ENCODE measurements at places on chromosomes 13 and 19.

DNA sequence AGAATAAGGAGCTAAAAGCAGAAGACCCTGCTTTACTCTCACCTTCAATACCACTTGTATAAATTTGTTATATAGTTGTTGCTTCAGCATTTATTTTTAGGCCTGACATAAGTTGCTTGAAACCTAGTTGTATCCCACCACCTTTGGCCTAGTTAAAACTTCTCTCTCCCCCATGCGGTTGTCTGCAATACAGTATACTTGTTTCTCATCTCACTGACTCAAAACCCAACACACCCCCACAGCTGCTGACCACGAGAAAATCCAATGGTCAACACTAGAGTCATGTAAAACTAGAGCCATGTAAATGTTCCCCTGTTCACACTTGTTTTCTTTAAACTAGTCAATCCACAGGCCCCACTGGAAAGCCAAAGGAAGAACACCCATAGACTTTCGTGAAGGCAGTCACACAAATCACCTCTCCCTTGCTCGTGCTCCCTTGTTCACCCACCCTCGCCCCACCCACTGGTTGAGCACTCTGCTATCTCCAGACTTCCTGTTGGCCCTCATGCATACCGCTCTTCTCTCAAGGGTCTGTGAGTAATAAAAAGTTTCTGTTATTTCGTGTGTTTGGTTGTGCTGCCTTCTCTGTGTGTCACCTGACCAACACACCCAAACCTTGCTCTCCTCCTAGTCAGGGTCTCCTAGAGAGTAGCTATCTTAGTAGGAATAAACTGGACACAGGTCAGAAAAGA lies 12.9 kb upstream of the CCDC169 start:
- no peak for DNase-seq

GRCh38 chr13:111319998-111320911 lies at the start of gene TEX29:
TEX29 (plus strand) TSS chr13:111320642; CDS start chr13:111320891, 249 bp downstream.
- no peak for DNase-seq

DNA sequence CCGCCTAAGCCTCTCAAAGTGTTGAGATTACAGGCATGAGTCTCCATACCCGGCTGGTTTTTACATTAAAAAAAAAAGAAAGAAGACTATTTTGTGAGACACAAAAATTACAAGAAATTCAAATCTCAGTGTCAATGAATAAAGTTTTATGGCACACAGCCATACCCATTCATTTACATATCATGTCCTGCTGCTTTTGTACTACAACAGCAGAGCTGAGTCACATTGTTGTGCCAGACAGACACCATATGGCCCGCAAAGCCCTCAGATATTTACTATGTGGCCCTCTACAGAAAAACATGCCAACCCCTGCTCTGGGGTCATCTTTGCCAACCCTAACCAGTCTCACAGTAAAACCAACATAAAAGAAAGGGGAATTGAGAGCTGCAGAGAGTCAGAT lies 5.3 kb downstream of the SMIM7 start:
- no peak for DNase-seq

DNA sequence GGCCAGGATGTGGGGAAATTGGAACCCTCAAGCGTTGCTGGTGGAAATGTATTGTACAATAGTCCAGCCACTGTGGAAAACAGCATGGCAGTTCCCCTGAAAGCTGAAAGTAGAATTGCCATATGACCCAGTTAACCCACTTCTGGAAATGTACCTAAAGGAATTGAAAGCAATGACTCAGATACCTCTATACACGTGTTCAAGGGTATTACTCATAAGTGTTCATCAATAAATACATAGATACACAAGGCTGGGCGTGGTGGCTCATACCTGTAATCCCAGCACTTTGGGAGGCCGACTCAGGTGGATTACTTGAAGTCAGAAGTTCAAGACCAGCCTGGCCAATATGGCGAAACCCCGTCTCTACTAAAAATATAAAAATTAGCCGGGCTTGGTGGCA lies 71.9 kb upstream of the IRS2 start:
- DNase-seq = no peak

DNA sequence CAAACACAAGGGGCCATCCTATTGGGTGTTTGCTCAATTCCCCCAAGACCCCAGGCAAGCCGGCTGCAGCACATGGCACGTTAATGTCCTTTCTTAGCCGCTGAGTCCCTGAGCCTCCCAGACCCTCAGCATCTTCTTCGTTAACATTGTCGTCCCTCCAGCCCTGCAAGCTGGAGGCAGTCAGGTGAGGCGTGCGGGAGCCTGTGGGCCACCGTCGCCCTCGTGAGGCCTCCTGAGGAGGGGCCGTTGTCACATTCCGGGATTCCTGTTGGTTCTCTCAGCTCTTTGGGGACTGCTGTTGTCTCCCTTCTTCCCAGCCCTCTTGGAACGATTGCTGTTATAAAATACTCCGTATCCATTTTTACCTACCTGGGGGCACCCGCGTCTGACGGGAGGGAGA lies 140.6 kb downstream of the KDM4B start:
- DNase-seq = no peak

DNA sequence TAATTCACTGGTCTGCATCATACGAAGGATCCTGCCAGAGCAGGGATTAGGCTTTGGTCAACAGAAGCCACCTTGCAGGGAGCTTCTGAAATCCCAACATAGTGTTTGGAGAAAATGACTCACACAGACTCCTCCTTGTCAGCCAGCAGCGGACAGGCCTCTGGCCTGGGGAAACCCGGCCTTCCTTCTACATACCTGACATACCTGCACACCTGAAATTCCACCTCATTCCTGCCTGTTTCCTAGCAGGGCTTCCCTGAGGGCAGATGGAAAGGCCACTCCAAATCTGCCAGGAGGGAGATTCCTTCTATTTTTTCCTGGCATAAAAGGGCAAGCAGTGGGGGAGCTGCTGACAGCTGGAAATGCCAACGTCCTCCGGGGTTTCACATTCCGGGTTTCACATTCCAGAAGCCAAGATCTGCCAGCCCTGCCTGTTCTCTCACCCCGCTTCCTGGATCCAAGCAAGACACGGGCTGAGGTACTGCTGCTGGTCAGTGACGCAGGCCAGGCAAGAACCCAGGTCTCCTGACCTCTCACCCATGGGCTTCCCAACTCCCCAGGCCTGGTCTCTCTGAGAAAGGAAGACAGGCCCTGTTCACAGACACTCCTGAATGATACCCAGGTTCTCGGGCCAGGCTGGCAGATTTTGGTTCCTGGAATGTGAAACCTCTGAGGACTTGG lies 18.2 kb upstream of the IGFL1 start:
- no peak for DNase-seq

DNA sequence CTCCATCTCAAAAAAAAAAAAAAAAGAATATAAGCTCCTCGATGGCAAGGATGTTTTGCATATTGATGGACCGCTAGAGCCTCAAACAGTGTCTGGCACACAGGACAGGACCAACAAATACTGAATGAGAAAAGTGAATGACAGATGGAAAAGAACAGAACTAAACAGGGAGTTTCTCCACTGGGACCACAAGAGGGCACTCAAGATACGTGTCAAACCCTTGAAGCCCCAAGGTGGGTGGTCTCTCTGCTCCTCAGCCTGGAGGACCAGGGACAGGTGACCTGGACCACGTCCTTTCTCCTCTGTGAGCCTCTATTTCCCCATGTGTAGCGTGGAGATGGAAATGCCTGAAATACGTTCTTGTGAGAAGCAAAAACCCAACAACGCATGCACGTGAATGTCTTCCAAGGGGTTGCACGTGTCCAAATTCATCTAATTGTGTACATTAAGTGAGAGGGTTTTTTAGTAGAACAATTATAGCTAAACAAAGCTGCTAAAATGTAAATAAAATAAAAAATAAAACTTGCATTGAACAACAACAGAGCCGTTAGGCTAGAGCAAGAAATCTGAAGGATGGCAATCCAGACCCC lies 5.7 kb upstream of the CDC42EP5 start:
- DNase-seq = peak; percentile 54

GRCh38 chr19:5331790-5332189 lies 8.8 kb downstream of the PTPRS start:
- DNase-seq = no peak

- DNase-seq = no peak
Measured at GRCh38 chr13:53079691-53080090, 51.1 kb downstream of the OLFM4 start.

GRCh38 chr13:89401264-89401675 lies 1730.1 kb downstream of the SLITRK5 start:
- DNase-seq = no peak

- DNase-seq = peak; percentile 90
Measured at GRCh38 chr19:4186087-4186993, 3.9 kb downstream of the ANKRD24 start.

GRCh38 chr13:75739244-75739868 lies 103.2 kb downstream of the LMO7 start:
- DNase-seq = no peak

- no peak for DNase-seq
Measured at GRCh38 chr19:2039089-2039958, 11.7 kb downstream of the MKNK2 start.

- peak; percentile 6 for DNase-seq
Measured at GRCh38 chr13:111909971-111910671, 156.8 kb upstream of the SOX1 start.

- no peak for DNase-seq
Measured at GRCh38 chr19:28426730-28427225, 786.2 kb downstream of the UQCRFS1 start.

DNA sequence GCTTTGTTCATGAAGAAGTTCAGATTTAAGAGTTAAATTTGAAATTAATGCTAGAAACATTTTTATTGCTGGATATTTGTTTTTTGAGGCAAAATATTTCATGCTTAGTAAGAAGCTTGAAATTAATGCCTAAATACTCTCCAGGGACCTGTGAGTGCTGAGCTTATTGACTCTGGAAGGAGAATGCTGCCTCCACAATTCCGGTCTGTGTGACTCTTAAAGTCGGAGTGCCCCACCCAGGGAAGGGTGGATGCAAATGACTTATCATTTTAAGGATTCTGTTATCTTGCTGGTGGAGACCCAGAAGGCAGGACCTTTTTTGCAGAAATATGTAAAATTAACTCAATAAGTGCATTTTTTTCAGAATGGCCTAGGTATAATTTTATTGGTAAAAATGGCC lies 143.8 kb upstream of the RXFP2 start:
- DNase-seq = no peak

- DNase-seq = no peak
Measured at GRCh38 chr19:1794424-1795172, 17.5 kb downstream of the ATP8B3 start.

GRCh38 chr13:73142071-73142470 lies 83.3 kb downstream of the KLF5 start:
- DNase-seq = no peak

- no peak for DNase-seq
Measured at GRCh38 chr19:40633207-40633606, 32.0 kb downstream of the LTBP4 start.

DNA sequence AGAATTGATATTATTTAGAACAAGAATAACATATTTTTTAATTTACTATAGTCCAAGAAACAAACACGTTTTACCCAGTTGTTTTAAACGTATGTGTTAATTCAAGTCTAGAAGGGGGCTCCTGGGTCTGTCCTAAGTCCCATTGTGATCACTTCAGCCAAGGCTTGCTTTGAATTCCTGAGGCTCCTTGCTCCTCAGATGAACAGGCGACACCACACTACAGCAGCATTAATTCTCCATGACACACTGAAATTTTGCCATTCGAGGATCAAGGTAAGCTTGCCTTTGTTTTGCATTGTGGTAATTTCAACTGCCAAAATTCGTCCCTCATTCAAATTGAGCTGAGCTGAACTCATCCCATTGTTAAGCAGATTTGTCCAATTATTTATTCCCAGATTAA lies 1442.6 kb downstream of the SLITRK5 start:
- no peak for DNase-seq

- DNase-seq = peak; percentile 67
Measured at GRCh38 chr19:18340190-18340989, at the start of gene PGPEP1. PGPEP1 (plus strand) TSS chr19:18340598; CDS start chr19:18340682, 84 bp downstream.
